ENCODE measurements at places on chromosomes 12 and 14.

- DNase-seq: no peak
Measured at GRCh38 chr14:100030452-100031153, 34.6 kb upstream of the EVL start.

- DNase-seq: no peak
Measured at GRCh38 chr12:66931091-66931490, 252.2 kb upstream of the GRIP1 start.

GRCh38 chr12:48977290-48978281 is 536 bp upstream of the WNT1 start:
- peak; percentile 84 for DNase-seq

DNA sequence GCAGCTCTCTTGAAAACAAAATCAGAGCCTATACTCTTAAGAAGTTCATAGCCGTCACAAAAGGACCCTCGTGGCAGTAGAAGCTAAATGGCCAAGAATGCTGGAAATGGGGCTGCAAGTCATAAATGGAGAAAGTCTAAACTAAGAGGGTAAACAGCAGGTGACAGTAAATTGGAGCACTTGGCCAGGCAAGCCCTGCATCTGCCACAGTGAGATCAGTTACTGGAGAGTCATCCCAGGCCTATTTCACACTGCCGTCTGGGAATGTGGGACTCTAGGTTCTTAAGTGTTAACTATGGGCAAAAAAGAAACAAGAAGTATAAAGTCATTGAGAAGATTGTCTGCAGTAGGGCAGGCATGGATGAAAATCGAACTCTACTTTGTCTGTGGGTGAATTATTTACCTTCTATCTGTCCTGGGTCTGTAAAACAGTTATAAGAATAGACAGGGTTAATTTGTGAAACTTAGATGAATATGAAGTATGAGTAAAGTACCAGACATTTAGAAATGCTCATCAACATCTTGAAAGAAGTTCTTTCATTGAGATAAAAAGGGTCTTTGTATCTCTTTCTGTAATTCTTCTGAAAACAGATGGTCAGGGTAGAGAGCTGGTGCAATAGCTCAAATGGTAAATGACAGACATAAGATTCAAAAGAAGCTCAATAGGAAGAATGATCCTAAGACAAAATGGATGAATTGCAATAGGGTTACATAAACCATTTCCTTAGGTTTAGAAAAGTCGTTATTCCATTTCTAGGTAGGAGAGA is 792.5 kb downstream of the DIO2 start:
- no peak for DNase-seq

- no peak for DNase-seq
Measured at GRCh38 chr12:31478425-31478824, 112.5 kb downstream of the DENND5B start.

DNA sequence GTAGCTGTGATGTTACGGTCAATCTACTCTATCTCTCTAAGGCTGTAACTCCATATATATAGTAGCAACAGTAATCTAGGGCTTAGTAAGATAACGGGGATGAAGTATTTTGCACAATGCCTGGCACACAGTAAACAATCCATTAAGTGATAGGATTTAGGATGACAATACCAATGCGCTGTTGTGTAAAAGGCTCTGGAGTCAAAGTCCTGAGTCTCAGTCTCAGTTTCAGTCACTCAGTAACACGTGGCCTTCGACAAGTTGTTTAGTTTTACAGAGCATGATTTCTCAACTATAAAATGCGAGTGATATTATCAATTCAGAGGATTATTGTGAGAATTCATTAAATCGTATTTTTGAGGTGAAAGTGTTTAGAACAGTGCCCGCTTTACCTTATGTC is 162.4 kb downstream of the GARIN6 start:
- DNase-seq: no peak

DNA sequence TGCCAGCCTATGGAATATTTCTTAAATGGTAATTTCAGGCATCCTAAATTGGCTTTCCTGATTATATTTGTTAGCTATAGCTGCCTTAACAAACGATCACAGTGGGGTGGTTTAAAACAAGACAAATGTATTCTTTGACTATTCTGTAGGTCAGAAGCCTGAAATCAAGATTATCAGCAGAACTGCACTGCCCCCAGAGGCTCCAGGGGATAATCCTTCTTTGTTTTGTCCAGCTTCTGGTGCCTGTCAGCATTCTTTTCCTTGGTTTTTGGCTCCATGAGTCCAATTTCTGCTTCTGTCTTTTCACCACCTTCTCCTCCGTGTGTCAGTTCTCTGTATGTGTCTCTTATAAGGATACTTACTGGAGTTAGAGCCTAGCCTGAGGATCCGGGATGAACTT is 1282.2 kb upstream of the USP15 start:
- no peak for DNase-seq

- no peak for DNase-seq
Measured at GRCh38 chr12:54173906-54174471, 14.8 kb downstream of the SMUG1 start.

DNA sequence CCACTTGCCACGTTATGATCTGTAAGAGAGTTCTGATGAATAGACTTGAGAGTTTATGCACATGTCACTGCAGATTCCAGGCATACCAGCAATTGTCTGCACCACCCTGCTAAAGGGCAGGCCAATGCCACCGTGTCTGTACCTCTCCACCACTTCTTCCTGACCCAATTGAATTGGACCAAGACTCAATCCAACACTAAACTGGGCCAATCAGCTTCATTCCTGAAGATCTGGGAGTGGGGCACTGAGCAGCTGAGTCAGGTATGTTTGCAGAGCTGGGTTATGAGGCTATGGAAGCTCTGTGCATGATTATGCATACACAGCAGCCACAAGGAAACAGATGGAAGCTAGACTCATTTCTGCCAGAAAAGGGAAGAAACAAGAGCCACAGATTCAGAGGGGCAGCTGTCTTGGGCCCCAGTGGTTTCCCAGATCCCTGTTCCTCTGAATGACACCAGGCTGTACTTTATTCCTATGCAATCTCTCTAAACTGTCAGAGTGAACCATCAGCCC is 28.0 kb downstream of the DAO start:
- peak; percentile 62 for DNase-seq

DNA sequence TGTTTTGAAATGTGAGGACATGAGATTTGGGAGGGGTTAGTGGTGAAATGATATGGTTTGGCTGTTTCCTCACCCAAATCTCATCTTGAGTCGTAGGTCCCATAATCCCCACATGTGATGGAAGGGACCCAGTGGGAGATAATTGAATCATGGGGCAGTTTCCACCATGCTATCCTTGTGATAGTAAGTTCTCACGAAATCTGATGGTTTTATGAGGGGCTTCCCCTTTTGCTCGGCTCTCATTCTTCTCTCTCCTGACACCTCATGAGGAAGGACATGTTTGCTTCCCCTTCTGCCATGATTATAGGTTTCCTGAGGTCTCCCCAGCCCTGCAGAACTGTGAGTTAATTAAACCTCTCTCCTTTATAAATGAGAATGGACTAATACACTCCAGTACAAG is 18.0 kb downstream of the GALNT6 start:
- DNase-seq: peak; percentile 66

- no peak for DNase-seq
Measured at GRCh38 chr12:26092346-26093105, 32.3 kb downstream of the BHLHE41 start.

DNA sequence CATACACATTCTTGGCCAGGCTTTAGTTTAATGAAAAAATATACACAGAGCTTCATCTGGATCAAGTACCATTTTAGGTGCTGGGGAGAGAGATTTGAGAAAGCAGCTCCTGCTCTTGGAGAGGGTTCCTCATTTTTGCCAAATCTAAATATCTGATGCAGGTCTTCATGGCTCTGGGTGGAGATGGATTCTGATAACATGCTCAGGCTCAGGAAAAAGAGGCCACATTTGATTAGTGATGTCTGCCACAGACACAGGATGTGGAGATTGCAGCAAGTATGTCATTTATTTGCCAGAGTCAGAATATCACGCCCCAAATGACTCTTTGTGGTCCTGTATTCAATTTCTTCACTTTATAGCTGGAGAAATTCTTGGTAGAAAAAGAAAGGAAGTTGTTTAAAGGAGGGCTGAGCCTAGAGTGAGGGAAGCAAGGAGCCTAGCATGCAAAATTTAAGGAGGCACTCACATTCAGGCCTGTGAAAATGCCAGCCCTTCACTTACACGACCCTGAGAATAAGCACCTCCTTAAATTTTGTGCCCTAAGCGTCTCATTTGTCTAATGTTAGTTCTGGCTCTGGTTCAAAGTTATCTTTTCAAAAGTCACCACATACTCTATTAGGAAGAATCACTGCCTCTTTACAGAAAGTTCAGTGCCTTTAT is 492.9 kb upstream of the TBX3 start:
- DNase-seq: no peak

GRCh38 chr12:78559886-78560285 is 304.7 kb upstream of the SYT1 start:
- no peak for DNase-seq

GRCh38 chr12:113239811-113240331 is 18.6 kb downstream of the TPCN1 start:
- no peak for DNase-seq

DNA sequence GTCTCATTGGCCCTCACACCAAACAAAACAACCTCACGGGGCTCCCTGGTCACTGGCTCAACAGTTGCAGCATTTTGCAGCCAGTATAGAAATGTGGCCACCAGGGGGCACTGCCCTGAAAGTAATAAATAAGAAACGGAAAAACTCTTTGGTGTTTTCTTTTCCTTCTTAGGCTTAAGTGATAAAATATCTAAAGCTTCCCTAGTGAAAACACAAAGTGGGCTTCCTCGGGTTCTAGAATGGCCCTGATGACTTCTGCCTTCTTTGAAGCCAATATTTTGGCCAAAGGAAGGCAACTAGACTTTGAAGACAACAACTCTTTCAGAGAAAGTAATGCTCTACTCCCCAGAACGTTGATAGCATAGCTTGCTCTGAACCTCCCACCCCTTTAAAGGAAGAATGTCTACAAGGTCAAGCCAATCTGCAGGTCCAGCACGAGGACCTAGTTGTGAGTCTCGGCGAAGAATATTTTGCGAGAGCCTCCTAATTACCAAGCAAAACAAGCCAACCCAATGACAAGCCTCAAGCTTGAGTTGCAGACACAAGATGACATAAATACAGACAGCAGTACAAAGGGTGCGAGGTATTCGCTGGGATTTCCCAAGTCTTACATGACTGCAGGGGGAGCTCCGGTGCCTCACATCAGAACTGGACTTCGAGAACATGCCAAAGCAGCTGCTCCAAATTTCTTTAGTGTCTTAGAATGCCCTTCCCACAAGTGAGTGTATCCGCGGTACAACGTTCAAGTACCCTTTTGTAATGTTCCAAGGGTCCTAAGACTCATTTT is 2.6 kb downstream of the ITPK1 start:
- peak; percentile 94 for DNase-seq

GRCh38 chr12:120316798-120317223 is 10.8 kb downstream of the PLA2G1B start:
- DNase-seq: no peak

- no peak for DNase-seq
Measured at GRCh38 chr12:66744956-66745383, 66.1 kb upstream of the GRIP1 start.

DNA sequence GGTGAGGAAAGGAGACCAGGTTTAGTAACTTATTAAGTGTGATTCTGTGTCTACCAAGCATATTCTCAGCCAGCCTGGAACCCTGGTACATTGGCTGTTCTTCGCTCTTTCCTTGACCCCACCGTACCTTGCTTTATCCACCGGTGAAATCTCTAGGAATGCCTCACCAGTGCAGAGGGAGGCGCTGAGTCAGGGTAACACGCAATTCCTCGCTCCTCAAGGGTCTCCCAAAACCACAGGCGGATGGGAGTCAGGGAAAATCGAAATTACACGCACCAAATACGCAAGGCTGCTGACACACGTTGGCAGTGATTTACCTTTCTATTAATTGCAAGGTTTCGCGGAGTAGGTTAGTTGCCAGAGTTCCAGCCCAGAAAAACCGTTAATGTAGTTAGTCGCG is 845 bp downstream of the L3HYPDH start:
- DNase-seq: no peak

DNA sequence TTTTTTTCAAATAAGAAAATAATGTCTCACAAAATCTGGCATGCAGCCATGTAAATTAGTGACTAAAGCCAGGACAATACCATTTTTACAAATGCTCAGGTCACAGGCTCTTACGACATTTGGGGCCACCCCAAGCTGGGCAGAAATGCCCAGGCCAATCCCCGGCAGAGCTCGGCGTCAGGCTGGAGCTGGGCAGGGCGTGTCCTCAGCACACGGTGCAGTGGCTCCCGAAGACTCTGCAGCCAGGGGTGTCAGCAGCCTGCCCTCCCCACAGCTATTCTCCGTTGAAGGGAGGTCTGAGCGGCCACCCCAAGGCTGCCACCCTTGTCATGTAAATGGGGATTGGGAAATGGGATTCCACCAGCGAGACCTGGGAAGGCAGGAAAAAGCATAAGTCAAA is 158.6 kb downstream of the DICER1 start:
- peak; percentile 75 for DNase-seq

DNA sequence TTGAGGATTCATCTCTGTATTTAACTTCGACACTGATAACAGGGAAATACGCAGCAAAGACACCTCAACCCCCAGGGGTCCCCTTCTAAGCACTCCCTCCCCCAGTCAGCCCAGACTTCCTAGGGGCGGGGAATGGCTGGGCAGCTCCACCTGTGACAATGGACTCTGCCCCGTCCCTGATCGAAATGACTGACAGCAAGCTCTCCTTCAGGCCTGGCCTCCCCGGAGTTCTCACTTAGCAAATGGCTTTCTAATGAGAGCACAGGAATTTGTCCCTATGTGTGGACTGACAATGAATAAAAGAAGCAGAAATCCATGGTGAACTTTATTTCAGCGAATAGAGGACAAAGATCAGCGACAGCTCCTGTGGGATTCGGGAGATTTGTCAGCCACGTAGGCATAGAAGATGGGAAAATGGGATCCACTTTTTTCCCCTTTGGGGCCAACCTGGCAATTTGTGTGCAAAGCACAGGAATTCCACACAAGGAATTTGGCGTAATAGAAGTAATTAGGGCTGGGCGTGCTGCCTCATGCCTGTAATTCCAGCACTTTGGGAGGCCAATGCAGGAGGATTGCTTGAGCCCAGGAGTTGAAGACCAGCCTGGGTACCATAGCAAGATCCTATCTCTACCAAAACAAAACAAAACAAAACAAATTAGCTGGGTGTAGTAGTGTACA is 63.8 kb downstream of the TNFAIP2 start:
- no peak for DNase-seq

GRCh38 chr14:102492531-102492910 is 17.1 kb downstream of the ANKRD9 start:
- DNase-seq: no peak

DNA sequence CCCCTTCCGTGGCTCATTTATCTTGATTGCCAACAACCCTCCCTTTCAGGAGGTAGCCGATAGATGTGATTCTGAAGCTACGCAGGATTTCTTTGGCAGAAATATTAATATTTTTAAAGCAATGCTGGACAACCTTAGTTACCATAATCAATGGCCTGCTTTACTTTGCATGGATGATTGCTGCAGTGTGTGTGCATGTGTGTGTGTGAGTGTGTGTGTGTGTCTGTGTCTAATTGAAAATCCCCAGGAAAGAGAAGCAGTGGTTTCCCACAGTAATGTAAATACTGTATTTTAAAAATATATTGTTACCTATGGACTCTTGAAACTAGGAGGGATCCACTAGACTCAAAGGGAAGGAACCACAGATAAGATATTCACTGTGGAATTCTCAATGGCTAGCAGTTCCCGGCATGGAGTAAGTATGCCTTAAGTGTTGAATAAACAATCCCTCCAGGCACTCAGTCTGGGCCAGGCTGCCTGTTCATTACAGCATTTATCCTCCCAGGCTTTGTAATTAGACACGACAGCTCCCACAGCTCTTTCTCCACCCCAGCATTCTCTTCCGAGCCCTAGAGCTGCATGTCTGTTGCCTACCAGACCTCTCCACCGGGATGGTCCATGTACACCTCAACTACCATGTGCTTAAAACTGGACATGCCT is 22.5 kb upstream of the C14orf132 start:
- no peak for DNase-seq

All from inflammatory macrophage treated with lipopolysaccharide for 1 hour (primary cell).